ENCODE measurements at places on chromosomes 6 and 20.

DNA sequence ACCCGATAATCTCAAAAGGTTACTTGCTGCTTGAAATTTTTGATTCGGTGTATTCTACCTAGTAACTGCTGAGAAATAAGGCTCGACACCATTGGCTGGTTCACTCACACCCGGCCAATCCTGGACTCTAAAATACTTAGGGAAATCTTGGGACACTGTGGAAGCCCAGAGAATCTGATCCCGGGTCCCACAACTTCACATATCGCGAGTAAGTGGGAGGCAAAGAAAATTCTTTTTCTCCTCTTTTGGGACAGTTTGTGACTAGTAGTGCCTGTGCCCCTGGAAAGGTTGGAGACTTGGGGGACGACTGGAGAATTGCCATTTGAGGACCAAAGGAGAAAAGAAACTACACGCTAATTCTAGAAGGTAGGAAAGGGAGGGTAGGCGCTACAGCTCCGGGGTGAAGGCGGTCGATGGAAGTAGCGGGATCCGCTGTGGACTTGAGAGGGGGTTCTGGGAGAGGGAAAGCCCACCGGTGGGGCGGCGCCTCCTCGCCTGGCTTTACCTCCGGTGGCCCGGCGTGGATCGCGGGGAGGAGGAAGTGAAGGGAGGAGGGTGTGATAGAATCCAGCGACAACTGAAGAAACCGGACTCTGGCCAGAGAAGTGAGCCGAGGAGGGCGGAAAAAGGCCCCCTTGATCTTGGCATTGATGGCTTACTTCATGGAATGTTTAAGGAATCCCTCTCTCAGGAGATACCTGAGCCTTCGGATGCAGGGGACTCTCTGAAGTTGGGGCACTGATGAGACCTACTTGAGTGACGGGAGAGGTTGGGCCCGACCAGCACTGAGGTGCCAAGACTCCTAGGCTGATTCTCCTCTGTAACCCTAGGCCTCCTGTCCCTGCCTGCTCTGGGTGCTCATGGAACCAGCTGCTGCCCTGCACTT is 18.8 kb upstream of the BTN3A3 start:
- DNase-seq: peak; percentile 90

DNA sequence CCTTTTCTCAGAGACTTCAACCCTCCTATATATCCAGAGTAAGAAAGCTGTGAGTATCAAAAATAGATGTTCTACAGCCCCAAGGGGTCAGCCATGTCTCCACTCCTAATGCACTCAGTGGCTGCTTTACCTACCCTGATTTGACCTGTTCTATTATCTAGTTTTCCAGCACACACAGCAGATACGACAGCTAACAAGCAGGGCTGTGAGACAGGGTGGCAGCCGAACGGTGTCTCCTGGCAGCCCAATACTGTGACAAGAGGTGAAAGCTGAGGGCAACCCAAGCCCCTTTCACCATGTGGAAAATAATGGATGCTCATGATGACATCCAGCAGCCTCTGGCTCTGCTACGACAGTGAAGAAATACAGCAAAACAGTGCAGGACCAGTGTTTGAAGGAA is 67.9 kb downstream of the KIF13A start:
- no peak for DNase-seq

DNA sequence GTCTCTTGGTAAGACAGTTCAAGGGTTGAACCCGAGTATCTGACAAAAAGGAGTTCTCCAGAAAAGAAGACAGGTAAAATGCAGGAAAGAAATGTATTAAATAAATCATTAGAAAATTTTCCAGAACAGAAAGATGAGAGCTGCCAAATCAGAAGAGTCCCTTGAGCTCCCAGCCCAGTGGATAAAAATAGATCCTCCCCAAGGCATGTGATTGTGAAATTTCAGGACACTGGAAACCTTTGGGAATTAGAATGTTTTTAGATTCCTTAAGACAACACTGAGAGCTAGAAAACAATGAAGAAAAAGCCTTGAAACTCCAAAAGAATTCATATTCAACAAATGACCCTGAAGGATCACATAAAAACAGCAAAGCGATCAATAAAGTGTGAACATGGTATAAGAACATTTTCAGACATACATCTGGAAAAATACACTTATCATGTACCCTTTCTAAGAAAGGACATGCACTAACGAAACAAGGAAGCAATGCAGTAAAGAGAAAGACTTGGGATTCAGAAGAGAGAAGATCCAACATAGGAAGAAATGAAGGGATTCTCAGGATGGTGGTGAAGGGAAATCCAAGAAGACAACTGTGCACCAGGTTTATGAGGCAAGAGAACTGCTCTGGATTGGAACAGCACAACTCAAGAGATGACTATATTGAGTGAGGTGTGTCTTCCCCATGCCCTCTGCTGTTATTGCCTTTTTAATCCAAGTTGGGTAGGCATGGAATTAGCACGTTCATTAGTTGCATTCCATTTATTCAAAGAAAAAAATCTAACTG is 390.4 kb downstream of the SYNE1 start:
- no peak for DNase-seq

- no peak for DNase-seq
These were observed 248.9 kb upstream of the THEMIS start for GRCh38 chr6:128149796-128150195.

DNA sequence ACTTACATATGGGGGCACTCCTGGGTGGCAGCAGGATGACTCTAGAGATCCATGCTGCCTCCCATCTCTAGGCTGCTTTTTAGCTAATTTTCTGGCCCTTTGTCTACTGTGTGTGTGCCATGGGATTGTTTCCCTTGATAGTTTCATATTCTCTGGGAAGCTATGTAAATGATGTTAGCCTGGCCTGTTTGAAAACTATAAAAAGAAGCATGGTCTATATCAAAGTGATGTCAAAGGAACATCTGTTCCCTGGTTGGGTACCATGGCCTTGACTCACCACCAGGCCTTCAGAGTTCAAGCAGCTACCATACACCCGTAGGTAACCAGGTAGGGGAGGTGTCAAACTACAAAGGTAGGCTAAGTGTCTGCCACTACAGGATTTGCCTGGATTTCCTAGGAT is 310.4 kb downstream of the FRK start:
- DNase-seq: no peak

DNA sequence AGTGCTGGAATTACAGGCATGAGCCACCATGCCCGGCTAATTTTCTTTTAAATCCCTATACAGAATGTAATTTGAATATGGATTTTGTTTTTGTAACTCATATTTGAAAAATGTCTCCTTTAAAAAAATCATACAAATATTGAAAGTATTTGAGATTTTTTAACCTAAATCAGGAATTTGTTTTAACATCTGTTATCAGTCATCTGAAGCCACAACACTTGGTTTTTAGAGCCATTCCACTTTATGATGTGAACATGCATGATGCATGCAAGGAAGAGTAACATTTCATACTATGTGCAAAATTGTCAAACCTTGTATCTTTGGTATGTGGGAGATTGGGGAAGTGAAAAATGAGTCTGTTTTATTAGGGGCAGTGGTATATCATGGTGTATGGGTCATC is 124.5 kb upstream of the AHI1 start:
- DNase-seq: no peak

GRCh38 chr20:51131811-51132210 is 108.9 kb upstream of the KCNG1 start:
- no peak for DNase-seq

DNA sequence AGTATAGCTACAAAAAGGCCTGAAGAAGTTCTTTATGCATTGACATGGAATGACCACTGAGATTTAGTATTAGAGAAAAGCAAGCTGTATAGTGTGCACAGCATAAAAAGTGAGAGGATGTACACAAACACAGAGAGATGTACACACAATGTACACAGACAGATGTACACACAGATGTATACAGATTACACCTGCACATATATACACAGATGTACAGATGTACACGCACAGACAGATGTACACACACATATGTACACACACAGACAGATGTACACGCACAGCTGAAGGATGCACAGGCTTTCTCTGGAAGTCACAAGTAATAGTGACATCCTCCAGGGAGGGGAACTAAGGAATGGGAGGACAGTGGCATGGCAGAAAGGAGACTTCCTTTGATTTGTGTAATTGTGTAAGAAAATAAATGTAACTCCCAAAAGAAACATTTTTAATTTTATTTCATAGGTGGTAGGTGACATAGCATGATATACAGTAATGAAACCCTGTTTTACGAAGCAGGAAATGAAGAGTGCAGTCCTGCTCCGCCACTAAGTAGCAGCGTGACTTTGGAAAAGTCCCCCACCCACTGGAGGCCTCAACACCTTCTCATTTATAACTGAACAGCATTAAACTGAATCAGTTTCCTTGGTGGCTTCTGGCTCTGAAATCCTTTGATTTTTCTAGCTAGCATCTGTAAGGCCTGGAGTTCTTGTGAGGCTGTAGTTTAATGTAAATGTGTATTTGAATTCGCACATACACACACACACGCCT is 14.1 kb downstream of the NFATC2 start:
- no peak for DNase-seq

DNA sequence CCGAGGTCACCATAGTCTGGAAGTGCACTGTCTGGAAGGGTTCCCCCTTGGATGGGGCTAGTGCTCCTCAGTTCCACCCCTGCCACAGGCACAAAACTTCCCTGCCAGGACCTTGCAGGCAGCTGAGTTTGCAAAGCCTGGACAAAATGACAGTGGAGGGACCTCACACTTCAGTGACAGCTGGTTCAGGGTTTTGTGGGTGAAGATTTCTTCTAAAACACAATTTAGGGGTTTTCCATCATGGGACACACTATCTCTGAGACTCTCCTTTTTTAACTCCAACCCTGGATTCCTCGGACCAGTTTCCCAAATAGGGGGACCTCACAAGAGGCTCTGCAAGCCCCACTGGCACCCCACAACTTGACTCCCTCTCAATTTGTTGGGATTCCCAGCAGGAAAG is 33.6 kb upstream of the PREX1 start:
- no peak for DNase-seq

DNA sequence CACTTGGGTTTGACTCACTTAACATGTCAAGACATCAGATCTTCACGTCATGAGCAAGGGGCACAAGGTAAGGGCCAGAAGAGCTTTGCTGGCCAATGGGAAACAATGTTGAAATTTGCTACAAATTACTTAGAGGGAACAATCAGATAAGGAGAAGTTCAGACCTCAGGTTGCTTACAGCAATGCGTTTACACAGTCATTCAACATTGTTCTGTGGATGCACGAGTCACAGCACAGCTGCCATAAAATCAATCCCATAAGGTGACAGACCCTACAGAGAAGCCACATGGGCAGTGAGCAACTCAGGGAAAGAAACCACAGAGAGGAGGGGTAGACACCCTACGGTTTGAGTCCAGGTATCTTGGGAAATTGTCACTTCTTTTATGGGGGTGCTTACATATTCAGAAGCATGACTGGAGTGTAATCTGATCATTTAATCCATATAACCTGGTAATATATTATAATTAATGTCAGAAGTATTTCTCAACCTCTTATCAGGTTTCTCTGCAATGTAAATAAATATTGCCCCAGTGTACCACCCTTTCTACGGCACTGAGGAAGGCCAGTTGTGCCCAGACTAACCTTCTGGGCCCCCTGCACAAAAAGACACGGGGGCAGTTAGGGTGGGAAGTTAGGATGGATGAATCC is 2.3 kb upstream of the SLC22A2 start:
- DNase-seq: no peak

DNA sequence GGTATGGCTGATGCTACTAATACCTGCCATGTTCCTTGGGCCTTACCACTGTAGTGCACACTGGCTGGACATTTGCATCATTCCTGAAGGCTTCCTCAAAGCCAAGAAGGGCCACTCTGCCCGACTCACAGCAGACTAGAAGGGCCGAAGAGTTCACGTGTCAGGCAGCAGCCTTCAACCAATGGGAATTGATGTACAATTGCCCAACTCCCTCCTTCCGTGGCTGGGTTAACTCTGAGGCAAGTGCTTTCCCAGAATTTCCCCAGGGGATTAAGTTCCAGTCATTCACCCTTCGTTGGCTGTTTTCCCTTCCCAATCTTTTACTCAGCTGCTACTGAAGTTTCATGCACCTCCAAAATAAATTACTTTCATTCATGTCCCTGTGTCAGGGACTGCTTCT is 29.8 kb downstream of the PSMB9 start:
- no peak for DNase-seq

GRCh38 chr6:7190791-7191190 is 83.0 kb downstream of the RREB1 start:
- DNase-seq: no peak

DNA sequence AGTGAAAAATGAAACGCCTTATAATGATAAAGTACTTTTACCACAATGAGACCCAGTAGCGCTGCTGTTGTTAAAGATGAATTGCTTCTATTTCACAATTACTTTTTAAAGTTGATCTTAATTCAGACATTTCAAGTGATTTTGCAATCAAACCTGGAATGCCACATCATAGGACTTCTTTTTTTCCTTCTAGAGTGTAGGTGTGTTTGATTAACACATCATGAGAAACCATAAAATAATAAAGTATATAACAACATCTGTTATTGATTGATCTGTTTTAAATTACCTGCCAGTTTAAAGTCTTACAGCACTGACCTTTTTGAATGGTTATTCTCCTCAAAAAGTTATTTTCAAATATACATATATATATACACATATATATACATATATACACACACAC is 38.6 kb downstream of the HEBP2 start:
- DNase-seq: no peak

- no peak for DNase-seq
These were observed 143.0 kb upstream of the KCNK16 start for GRCh38 chr6:39465539-39465938.

DNA sequence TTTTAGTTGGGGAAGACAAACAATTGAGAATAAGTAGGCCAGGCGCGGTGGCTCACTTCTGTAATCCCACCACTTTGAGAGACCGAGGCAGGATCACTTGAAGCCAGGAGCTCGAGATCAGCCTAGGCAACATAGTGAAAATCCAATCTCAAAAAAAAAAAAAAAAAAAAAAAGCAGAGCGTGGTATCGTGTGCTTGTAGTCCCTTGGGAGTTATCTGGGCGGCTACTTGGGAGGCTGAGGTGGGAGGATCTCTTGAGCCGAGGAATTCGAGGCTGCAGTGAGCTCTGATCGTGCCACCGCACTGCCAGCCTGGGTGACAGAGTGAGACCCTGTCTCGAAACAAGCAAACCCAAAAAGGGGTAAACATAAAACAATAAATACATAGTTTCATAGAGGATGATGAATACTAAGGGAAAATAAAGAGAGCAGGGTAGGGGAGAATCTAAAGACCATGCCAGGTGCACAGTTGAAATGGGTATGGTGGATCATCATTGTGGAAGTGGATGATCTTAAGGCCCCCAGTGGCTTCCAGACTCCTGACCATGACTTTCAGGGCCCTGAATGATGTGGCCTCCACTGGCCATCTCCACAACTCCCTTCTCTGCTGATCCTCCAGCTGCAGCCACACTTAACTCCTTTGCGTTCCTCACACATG is 947 bp downstream of the POFUT1 start:
- no peak for DNase-seq

GRCh38 chr6:10763006-10763405 is 15.4 kb downstream of the TMEM14B start:
- no peak for DNase-seq

All from right kidney (tissue), 9 donors.